Stimulated activated CD8-positive, alpha-beta memory T cell treated with anti-CD3 and anti-CD28 coated beads, Interleukin-7, amount 100 ng/mL, for 24 hours (primary cell): ENCODE measurements at places on chromosomes 6 and 20.

DNA sequence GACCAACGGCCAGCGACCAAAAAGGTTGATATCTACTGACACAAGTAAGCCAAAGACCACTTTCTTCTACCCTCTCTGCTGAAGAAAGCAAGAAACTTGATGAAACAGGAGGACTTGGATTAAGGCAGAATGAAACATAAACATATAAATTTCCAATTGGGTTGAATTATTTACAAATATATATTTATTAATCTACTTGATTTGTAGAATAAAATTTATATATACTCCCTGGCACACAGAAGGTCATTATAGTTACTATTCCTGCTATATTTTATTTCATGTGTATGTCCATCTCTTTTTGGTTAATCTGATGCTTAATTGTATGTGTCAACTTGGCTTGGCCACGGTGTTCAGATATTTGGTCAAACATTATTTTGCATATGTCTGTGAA is 4.2 kb upstream of the ADGRG6 start:
- no peak for DNase-seq

GRCh38 chr20:59017493-59018231 is 1.6 kb upstream of the TUBB1 start:
- no peak for DNase-seq

DNA sequence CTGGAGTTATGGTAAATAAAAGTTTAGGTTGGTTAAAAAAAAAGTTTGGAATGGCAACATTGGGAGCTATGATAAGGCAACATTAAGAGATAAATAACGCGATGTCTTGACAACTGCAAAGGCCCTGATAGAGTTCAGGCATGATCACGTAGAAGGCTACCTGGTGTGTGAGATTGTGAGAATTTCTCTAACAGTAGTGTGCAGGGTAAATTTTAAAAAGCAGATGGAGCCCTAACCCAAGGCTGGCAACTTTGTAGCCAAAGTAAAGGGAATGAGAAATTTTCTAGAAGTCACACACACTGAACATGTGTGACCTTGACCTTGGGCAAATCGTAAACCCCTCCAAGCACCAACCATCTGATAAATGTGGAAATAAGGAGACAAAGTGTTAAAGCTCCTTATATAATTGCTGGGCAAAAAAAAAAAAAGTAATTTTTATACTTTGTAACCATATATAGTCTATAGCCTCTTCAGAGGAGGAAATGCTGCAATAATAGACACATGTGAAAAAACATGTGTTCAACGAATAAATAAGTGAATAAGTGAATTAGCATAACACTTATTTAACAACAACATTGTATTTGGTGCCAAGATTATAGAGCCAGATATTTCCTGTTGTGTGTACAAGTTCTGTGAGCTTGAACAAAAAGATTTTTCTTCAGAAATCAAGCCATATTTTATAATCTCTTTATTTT is 18.2 kb downstream of the KCNQ5 start:
- DNase-seq = no peak

DNA sequence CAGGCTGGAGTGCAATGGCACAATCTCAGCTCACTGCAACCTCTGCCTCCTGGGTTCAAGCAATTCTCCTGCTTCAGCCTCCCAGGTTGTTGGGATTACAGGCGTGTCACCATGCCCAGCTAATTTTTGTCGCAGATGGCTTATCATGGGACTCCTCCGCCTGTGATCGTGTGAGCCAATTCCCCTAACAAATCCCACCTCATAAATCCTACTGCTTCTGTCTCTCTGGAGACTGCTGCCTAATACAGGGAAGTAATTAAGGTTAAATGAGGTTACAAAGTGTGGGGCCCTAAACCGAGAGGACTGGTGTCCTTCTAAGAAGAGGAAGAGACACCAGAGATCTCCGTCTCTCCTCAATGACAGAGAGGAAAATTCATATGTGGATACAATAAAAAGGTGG is 52.0 kb downstream of the TRPC4AP start:
- DNase-seq = no peak

- no peak for DNase-seq
These were observed 1125.2 kb upstream of the CITED2 start for GRCh38 chr6:140499607-140500006.

- no peak for DNase-seq
These were observed 7.6 kb upstream of the HLA-DRA start for GRCh38 chr6:32432050-32432450.

DNA sequence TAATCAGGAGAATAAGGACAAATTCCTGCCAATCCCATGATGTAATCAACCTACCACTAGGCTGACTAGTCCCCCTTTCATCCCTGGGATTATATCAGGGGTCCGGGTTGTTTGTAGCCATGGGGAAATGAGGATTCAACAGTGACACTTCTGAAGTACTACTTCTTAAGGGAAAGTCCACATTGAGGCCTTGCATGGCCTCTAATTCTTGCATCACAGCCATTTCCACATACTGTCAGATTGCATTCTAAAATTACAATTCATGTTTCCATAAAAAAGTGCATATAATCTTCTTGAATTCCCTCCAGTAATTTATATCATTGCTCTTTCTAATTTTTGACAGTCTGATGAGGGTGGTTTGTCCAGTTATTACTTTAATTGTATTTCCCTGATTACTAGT is 184.2 kb downstream of the PHF3 start:
- no peak for DNase-seq

DNA sequence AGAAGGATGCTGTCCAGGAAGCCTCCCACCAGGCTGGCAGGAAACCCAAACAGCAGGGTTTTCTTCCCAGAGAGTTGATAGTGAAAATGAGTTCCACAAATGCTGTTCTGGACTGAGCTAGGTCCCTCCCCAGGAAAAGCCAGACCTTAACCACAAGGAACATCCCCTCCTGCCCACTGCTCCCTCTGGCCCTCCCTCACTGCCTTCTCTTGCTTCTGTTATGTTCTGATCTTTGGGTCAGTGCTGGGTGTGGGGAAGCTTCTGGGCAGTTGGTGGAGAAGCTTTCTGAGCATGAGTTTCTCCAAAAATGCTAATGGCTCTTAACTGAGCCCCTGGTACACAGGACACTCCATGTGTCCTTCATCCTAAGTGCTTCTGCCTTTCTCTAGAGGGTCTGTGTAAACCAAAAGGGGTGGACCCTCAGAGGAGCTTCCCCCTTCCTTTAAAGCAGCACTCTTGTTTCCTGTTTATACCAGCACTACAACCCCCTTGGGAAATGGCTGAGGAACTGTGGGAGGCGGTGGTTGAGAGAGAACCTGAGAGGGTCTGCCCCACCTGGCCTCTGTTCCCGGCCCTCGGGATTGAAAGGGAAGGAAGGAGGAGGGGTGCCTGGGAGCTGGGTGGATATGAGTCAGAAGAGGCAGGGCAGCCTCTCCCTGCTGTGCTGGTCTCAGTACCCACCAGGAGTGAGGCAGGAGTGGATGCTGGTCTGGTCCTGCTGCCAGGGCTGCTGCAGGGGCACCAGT is 42.0 kb downstream of the CDS2 start:
- DNase-seq = no peak

GRCh38 chr6:21588481-21589351 is 4.8 kb upstream of the SOX4 start:
- no peak for DNase-seq
